Activated CD8-positive, alpha-beta memory T cell treated with anti-CD3 and anti-CD28 coated beads for 1 hour (primary cell): ENCODE measurements at places on chromosomes 3 and 15.

GRCh38 chr3:44561076-44561475 is 6.1 kb downstream of the ZKSCAN7 start:
- DNase-seq: no peak

GRCh38 chr15:47961401-47962090 is 159.2 kb upstream of the SLC24A5 start:
- no peak for DNase-seq

DNA sequence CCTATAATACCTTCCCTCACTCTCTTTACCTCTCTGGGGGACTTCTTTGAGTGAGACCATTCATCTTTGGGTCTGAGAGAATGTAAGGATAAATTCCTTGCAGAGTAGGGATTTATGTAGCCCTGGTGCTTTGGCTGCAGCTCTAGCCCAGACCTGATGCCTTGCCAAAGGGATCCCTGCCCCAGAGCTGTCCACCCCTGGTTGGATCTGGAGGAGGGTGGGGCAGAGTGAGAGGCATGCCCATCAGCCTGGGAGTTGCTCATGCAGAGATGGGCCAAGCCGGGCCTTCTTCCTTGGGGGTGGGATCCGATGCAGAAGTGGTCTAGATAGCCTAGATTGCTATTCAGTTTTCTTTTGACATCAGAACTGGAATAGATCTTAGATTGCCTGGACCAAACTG is 31.5 kb downstream of the RTP1 start:
- no peak for DNase-seq

DNA sequence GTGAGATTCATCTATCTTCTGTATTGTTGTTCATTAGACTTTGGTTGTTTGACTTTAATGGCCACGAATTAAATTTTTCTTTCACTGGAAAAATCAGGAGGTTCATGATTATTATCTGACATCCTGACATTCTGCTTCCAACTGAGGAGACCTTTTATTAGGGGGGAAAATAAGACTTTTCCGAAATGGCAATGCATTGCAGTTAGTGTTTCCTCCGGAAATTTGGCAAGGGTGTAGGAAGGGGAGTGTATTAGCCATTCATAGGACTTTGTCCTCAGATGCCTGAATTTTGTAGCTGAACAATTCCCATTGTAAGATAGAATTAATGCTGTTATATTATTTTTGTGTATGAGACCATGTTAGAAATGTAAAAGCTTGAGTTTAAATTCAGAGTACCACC is 450.6 kb upstream of the TGFBR2 start:
- DNase-seq: no peak

DNA sequence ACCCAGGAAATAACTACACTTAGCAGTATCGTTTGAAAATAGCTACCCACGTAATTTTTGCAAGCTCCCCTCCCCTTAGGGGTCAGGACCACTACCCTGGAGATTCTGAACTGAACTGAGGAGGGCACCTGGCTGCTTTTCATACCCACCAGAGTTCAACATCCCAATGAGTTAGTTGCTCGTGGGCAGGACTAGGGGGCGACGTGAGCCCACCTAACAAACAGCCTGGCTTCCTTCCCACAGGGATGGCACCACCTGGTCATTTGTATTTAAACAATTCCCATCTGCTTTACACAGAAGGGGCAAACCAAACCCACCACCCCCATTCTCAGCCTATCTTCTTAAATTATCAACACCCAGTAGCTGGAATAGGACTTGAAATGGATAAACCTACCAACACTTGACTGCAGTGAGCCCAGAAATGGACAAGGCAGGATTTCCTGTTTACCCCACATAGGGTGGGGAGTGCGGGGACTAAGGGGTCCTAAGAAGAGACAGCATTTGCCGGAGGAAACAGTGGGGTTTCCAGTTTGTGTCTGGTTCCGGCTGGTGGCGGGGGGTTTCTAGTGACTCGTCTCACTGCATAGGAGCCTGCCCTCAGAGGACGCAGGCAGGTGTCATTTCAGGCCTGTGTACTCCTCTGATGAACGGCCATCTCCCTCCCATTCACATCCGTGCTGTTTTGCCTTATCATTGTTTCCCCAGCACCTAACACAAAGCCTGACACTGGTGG is 11.6 kb upstream of the VGLL4 start:
- no peak for DNase-seq

DNA sequence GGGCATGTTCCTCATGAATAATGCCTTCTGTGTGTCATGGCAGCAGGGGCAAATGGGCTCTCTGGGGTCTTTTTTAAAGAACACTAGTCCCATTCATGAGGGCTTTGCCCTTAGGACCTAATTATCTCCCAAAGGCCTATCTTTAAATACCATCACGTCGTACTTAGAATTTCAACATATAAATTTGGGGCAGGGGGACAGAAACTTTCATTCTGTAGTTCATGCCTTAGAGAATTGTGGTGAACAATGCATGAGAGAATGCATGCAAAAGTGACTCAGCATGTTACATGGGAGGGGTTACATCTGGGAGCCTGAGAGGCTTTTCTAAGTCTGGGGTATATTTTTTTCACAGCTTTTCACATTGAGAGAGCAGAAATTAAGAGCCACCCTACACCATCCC is 208.5 kb upstream of the ROPN1 start:
- no peak for DNase-seq

- DNase-seq: no peak
Observed at GRCh38 chr3:4831580-4831950, 147.7 kb upstream of the BHLHE40 start.

DNA sequence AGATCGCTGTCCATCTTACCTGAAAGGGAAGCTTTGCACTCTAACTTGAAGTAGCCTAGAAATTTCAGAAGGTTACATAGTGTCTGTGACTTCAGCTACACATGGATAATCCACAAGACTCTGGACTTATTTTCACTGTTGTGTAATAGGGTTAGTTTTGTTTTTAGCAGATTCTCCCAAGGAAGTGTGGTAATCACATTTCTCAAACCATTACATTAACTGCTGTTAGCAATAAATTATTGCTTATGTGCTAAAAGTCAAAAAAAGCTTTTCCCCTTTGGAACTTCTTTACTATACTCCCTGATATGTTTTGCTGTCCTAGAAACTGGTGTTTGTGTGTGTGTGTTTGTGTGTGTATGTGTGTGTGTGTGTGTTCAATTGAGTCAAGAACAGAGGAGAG is 351.8 kb upstream of the TPRG1 start:
- DNase-seq: no peak

- DNase-seq: no peak
Observed at GRCh38 chr15:73867426-73867825, 5.9 kb upstream of the TBC1D21 start.

- DNase-seq: no peak
Observed at GRCh38 chr3:18236726-18237125, 188.4 kb downstream of the SATB1 start.

GRCh38 chr15:89514596-89515406 is 18.4 kb upstream of the RHCG start:
- no peak for DNase-seq

GRCh38 chr15:91319371-91320059 is 219.5 kb downstream of the SV2B start:
- DNase-seq: no peak

DNA sequence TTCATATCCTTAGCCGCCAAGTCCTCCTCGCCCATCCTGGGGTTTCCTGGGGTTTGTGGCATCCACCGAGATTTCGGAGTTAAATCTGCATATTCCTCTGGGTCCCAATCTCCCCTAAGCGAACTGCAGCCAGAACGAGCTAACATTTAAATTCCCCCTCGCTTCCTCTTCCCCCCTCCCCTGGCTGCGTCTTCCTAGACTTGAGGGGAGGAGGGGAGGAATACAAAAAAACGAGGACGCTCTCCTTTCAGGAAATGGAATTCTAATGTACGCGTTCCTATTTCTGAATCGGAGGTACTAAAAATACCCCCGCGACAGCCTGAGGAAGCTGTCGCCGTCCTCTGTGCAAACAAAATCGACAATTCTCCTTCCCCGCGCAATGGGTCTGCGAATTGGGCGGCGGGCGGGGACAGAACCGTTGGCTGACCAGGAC is 5.6 kb downstream of the FEZF2 start:
- no peak for DNase-seq

DNA sequence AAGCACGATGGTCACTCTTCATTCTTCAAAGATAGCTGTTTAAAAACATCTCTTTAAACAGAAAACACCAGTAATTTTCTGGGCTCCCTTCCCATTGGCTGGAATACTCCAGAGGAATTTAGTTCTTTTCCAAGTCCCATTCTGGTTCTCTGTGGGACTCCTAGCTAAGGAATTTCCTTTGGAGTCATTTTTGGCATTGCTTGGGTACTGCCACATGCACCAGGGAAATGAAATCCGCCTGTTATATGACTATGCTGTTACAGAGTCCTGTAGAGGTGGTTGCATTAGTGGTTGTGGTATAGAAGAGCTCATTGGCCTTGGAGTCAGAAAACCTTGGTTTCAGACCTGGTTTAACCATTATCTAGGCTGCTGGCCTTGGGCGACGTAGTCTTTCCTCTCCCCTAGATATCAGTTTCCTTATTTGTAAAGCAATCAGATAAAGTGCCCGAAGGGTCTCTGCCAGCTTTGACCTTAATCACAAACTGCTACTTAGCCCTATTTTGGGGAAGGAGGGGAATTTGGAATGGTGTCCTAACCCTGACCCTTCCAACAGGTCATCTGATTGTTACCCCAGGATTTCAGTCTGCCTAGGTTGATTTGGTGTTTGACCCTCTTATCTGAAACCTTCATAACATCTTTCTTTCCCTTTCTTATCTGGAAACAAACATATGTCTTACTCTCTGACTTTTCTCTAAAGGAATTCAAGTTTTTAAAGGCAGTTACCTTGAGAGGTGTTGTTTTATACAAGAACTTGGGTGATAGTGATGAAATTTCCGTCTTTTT is 13.4 kb downstream of the RTP1 start:
- DNase-seq: no peak

GRCh38 chr15:77580996-77581682 is 51.6 kb downstream of the LINGO1 start:
- no peak for DNase-seq

GRCh38 chr15:85943791-85944190 is 135.9 kb upstream of the AGBL1 start:
- DNase-seq: no peak

DNA sequence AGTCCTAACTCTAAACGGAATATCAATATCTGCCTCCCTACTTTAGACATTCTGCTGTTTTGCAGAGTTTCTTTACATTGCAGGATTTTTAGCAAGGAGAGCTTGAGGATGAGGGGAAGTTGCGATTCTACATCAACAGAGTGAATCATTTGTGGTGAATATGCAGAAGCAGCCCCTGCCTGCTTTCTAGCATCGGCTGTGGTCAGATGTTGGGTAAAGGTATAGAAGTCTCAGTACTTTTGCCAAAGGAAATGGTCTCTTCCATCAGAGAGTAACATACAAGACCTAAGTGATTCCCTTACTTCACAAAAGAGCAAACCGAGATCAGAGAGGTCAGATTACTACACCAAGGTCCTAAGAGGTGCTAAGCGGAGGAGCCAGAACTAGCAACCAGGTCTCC is 15.2 kb downstream of the ST3GAL6 start:
- DNase-seq: no peak

- no peak for DNase-seq
Observed at GRCh38 chr15:74763416-74763815, 14.8 kb downstream of the CYP1A2 start.

DNA sequence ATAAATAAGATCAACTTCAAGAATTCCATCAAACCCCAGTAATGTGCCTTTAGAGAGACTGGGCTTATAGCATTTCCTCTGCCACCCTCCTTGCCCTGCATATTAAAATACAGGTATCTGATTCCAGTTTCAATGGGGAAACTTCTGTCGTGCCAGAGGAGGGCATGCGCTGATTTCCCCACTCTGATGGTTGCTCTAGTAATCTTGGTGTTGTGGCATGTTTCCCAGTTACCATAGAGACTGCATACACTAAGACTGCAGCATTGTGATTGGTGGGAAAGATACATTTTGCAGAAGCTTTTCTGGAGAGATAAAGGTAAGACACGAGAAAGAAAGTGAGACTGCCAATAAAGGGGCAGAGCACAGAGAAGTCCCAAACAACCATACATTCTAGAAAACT is 225.6 kb downstream of the TIGIT start:
- no peak for DNase-seq

GRCh38 chr3:23696842-23697241 is 108.9 kb upstream of the UBE2E1 start:
- no peak for DNase-seq

- no peak for DNase-seq
Observed at GRCh38 chr15:89332446-89332845, 2.2 kb downstream of the POLG start.
